ENCODE measurements at places on chromosomes 7 and 10.
A peak's percentile ranks its signal among the peaks of the same experiment; 100 is the strongest.

DNA sequence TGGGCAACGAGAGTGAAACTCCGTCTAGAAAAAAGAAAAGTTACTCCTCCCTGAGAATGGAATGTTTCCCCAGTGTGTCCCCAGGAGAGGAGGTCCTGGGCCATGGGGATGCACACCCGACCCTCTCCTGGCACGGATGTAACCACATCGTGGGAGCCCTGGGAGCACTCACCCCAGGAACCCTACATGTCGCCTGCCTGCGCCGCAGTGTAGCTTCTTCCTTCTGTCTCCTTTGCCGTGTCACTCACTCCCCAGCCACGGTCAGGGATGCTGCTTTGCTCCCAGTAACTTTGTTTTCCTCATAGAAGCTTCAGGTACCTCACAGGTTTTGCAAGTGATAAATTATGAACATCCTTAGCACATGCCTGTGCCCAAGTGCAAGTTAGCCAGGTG lies 82.0 kb downstream of the EZH2 start:
- no peak for DNase-seq

- DNase-seq = no peak
Measured at GRCh38 chr7:26723129-26723528, 141.3 kb downstream of the SKAP2 start.

- no peak for DNase-seq
Measured at GRCh38 chr10:15043674-15044073, at the start of gene OLAH. OLAH (plus strand) TSS chr10:15043943; CDS start chr10:15047289, 3,346 bp downstream.

- DNase-seq = no peak
Measured at GRCh38 chr7:25940086-25940906, 211.7 kb upstream of the NFE2L3 start.

DNA sequence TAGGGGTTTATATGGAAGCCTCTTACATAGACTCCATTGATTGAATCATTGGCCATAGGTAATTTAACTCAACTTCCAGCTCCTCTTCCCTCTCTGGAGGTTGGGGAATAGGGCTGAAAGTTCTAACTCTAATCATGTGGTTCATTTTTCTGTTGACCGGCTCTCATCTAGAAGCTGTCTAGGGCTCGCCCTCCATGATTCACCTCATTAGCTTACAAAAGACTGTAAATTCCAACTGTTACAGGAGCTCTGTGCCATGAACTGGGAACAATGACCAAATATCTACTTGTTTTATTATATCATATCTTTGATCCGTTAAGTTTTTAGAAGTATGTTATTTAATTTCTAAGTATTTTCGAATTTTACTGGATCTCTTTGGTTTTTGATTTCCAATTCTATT lies 263.0 kb downstream of the TCF7L2 start:
- no peak for DNase-seq

GRCh38 chr7:416761-417624 lies 102.7 kb downstream of the PDGFA start:
- DNase-seq = no peak

GRCh38 chr7:31071645-31072029 lies 19.5 kb downstream of the ADCYAP1R1 start:
- no peak for DNase-seq

DNA sequence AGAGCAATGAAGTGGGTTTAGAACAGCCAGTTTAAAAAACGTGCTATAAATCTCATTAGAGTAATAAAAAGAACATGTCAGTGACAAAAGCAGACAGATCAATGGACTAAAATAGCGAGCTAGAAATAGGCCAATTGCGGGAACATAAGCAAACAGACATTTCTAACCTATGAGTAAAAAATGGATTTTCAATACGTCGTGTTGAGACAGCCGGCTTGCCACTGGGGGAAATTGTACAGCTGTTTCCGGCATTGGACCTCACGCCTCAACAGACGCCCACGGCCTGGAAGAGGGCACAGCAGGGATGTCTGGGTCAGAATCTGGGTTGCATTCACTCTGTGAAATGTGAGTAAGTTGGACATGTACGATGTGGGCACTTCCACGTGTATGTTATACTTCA lies 92.9 kb downstream of the SVOPL start:
- DNase-seq = no peak

- no peak for DNase-seq
Measured at GRCh38 chr10:76113952-76114351, 682.5 kb downstream of the LRMDA start.

DNA sequence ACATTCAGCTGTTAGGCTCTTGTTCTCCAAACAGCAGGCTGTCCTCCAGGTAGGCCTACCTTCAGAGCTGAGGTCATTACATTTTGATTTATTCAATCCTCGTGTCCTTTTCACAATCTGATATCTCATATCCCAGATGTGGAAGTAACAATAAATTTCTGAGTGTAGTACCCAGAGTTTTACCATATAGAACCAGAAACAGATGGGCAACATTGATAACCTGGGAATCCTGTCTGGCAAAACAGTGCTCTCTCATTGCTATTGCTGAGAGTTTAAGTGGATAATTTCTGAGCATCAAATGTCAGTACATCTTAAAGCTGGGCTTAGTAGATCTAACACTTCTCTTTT lies 1007.8 kb downstream of the REEP3 start:
- no peak for DNase-seq

DNA sequence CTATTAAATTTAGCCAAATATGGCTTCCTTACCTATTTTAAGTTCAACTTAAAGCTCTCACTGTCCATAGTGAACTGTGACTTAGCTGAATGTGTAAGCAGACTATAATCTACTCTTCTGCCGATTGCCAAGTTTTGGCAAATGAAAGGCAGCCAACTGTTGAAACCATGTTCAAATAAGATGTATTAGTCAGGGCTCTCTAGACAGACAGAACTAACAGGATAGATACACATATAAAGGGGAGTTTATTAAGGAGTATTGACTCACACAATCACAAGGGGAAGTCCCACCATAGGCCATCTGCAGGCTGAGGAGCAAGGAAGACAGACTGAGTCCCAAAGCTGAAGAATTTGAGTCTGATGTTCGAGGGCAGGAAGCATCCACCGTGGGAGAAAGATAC lies 837.7 kb upstream of the AUTS2 start:
- no peak for DNase-seq

DNA sequence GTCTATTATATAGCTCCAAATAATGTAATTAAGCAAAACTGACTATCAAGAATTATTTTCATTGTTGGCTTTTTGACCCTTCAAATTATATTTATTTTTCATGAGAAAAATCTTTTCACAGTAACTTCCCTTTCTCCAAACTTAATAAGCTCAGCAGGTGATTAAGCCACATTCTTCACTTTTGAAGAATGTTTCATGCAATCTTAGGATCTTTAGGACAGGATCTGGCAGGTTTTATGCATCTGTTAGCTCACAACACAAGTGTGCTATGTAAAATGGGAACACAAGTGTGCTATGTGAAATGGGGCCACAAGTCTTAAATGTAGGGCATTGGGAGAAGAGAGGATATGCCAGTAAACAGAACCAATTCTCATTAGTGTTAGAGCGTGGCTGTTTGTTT lies 26.3 kb downstream of the BCAP29 start:
- no peak for DNase-seq

GRCh38 chr10:58177362-58177947 lies 90.2 kb downstream of the IPMK start:
- DNase-seq = no peak

GRCh38 chr7:131629217-131629882 lies 72.9 kb upstream of the PODXL start:
- DNase-seq = no peak

- DNase-seq = no peak
Measured at GRCh38 chr10:80140251-80140650, 7.7 kb downstream of the PLAC9 start.

DNA sequence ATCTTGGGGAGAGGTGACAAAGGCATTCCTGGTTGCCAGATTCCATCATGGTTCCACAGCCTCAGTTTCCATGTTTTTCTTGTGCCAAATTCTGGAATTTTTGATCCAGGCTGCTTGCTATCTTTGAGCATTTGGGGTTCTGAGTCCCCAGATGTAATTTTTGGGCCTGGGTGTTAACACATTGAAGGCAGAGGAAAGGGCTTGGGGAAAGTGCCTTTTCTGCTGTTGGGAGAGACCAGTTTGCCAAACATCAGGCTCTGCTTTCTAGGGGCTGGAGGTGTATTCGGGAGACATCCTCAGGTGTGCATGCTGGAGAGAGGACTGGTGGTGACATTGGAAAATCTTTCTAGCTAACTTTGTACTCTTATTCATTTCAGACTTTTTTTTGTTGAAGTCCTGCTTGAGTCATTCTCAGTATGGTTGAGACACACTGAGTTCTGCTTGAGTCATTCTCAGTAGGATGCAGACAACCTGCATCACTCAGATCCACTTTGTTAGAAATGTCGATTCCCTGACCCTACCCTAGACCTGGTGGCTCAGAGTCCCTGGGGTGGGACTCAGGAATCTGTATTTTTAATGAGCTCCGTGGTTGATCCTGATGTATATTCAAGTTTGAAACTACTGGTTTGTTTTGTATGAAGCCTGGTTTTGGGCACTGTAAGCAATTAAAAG lies 101.0 kb downstream of the LRMDA start:
- DNase-seq = no peak

GRCh38 chr10:3887885-3888476 lies 103.0 kb upstream of the KLF6 start:
- no peak for DNase-seq

DNA sequence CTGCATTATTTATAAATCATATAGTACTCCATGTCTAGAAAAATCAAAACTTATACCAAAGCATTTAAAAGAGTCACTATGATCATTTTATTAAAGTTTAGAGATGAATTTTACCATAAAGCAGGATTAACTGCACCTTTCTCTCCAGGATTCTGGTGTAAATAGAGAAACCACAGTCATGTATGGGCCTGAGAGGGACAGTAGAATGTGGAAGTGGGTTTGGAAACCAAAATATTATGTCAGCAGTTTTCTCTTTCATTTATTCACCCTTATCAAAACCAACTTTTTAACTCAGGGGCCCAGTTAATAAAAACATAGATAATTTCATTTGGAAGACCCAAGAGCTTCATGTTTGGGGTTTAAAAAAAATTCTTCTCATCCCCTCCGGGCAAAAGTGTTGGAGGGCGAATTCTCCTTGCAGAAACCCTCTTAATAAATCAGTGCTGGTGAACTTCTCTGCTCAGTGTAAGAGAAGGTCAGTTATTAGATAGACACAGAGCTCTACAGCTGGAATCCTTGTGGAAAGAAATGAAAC lies 266.2 kb downstream of the CREB5 start:
- DNase-seq = no peak

DNA sequence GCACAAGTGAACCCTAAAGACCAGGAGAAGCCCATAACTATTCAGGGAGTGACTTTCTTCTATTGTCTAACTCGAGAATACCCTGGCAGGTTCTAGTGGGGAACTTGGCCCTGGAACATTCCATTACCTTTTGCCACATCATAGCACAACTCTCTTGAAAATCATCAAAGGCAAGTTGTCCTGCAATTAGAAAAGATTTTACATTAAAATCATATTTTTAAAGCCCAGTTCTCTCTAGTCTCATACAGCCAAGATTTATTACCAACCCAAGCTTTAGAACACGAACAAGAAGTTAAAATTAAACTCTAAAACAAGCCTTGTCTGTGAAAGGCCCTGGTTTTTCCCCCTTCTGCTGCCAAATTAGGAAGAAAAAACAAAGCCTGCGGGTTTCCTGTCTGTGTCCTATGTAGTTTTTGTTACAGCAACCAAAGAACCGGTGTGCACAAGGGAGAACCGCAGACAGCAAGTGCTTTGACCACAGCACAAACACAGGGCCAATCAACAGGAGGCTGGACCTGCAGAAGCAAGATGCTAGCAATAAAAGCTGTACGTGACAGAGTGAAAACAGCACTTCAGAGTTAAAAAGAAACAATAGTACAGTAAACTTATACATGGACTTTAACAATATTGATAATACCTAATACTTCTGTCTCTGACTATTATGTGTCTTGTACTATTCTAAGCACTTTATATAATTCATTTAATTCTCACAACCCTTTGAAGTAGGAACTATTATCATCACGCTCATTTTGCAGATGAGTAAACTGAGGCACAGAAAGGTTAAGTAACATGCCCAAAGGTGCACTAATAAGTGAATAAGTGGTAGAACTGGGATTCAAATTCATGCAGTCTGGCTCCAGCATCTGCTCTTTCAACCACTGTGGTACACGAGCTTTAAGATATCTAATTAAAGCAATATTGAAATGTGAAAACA lies 65.8 kb downstream of the STK17A start:
- peak; percentile 66 for DNase-seq

DNA sequence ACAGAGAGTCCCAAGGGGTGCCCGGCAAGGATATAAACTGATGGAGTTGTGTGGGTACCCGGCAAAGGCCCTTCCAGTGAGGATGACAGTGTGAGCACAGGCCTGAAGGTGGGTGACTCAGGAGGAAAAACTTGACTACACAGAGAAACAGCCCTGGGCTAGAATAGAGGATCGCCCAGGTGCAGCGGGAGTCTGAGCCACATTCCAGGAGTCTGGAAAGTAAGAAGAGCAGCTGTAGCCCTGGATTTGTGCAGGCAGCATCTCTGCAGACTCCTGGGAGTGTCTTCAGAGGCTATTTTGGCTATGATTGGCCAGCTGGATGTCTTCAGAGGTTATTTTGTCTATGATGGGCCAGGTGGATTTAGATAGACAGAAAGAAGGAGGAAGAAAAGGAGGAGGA lies 367.6 kb upstream of the MKI67 start:
- no peak for DNase-seq

GRCh38 chr10:16947069-16947468 lies 129.8 kb upstream of the RSU1 start:
- DNase-seq = no peak

Data from KG1 (cell line).